ENCODE measurements at places on chromosomes 16 and 17.
A peak's percentile ranks its signal among the peaks of the same experiment; 100 is the strongest.

GRCh38 chr16:51236583-51236982, 85.5 kb upstream of the SALL1 start:
- no peak for ATAC-seq

DNA sequence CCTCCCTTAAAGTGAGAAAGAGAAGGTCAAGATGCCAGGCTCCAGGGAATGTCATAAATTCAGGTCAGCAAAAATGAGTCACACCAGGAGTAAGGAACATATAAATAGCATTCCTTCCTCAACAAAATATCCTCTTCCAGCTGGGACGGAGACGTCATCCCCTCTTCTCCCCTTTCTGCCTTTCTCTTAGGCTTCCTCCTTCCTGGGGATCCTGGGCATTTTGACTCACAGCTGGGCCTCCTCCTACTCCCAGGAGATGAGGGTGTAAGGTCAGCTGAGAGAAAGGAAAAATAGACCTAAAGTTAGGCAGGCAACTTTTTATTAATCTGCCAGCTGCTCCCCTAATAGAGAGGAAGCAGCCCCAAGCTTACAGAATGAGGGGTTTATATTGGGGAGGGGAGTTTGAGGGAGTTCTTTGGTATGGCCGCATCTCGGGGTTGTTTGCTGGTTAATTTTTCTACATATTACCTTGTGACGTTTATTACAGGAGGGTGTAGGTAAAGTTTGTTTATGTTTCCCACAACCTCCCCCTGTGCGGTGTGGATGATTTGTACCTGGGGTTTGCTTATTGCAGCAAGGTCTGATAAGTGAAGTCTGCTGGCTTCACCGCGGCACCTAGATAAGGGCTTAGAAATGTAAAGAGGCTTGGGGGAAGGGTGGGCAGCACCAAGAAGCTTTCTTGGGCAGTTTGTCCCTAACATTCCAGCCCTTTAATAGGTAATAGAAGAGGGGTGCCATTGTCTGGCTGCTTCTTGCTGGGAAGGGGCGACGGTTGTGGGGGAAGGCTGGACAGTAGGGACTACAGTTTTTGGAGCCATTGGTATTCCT, 7.1 kb upstream of the ZNF747 start:
- ATAC-seq, result no peak

DNA sequence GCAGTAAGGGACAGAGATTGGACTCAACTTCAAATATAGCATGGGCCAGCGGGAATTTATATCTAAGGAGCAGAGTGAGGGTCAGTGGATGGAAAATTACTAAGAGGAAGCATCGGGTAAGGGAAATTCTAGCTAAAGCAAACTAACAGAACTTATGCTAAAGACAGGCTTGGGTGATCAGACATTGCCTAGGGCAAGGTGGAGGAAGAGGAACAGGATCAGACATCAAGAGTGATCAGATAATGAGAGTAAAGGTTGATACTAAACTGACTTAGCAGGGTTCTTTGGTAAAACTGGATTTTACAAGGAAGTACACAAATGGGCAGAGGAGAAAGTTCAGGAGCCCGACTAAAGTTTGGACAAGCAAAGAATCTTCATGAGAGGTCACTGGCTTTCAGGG, 86.3 kb upstream of the TOM1L1 start:
- no peak for ATAC-seq

DNA sequence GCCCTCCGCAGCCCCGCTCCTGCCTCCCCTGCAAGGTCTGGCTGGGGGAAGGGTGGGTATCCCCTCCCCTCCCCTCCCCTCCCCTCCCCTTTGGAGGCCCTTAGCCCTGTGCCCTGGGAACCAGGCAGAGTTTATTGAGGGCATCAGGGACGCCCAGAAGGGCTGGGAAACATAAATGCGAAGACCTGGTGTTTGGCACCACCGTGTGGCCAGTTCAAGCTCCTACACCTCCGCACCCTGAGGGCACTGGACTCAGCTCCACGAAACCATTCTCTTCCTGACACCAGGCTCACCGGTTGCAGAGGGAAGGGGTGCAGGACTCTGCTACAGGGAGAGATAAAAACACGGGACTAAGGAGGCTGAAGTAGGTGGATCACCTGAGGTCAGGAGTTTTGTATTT, 1.0 kb upstream of the AIPL1 start:
- ATAC-seq, result peak; percentile 81

GRCh38 chr17:2108170-2108569, 53.3 kb downstream of the HIC1 start:
- ATAC-seq, result no peak

DNA sequence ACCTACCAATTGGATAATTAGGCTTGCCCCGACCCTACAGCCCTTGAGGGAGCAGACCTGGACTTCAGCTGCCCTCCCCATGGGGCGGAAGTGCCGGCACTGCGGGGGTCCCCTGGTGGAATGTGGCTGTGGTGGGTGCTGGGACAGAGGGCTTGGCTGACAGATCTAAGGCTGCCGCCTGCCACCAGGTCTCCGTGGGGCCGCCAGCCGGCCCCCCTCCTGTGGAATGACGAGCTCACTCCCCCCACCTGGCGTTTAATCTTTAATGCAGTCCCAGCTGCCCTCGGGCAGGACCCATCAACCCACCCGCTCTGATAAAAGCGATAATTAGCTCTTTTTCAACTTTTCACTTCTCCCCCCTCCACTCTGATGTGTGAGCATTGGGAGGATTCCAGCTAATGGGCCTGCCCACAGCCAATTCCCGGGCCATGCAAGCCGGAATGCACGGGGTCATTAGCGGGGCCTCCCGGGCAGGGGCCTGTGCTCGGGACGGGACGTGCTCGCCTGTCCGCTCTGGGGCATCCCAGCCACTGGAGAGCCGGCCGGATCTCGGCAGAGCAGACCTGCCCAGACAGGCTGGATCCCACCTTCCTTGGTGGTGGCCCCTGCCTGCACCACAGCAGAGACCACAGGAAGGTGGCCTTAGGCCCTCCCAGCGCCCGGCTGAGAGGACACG, 28.3 kb upstream of the GOSR2 start:
- ATAC-seq, result no peak

DNA sequence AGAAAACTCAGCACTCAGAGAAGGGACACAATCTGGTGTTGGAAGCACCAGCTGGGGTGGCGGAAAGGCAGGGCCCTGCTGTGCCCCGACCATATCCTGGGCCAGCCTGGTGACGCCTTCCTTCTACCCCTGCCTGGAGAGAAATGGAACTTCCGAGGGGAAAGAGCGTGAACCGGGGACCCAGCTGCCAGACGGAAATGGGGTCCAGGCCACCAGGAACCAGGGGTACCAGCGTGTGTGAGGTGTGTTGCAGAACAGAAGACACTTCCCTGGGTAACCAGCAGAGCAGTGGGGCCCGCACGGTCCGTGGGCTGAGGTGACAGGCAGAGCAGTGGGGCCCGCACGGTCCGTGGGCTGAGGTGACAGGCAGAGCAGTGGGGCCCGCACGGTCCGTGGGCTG, 6.8 kb downstream of the RAB40B start:
- no peak for ATAC-seq

GRCh38 chr16:13453938-13454553, 465.9 kb upstream of the ERCC4 start:
- ATAC-seq, result no peak

GRCh38 chr16:66695935-66696668, 441 bp downstream of the CMTM4 start:
- ATAC-seq, result peak; percentile 63

DNA sequence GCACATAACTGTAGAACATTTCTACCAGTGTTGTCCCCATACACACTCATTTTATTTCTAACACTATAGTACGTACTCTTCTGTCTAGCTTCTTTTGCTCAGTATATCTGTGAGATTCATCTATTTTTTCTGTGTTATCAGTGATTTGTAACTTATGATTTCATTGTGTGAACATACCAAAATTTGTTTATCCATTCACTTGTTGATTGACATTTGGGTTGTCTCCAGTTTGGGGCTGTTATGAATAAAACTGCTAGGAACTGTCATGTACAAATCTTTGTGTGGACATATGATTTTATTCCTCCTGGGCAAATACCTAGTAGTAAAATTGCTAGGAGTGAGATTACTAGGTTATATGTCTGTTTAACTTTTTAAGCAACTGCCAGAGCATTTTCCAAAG, 9.6 kb downstream of the CYB5B start:
- no peak for ATAC-seq

DNA sequence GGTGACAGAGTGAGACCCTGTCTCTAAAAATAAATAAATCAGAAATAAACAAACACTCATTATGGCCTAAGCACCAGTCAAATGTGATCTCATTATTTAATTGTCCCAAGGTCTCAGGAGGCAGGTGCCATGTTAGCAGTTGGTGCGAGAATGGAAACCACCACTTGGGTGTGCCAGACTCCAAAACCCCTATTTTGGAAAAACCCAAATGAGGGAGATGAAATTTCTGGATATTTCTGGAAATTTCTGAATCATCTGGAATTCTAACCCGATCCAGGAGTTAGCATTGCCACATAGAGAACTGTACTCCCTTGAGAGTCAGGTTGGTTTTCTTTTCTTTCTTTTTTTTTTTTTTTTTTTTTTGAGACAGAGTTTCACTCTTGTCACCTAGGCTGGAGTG, 264.0 kb downstream of the XYLT1 start:
- no peak for ATAC-seq

- no peak for ATAC-seq
Measured at GRCh38 chr16:51797669-51798259, 646.7 kb upstream of the SALL1 start.

DNA sequence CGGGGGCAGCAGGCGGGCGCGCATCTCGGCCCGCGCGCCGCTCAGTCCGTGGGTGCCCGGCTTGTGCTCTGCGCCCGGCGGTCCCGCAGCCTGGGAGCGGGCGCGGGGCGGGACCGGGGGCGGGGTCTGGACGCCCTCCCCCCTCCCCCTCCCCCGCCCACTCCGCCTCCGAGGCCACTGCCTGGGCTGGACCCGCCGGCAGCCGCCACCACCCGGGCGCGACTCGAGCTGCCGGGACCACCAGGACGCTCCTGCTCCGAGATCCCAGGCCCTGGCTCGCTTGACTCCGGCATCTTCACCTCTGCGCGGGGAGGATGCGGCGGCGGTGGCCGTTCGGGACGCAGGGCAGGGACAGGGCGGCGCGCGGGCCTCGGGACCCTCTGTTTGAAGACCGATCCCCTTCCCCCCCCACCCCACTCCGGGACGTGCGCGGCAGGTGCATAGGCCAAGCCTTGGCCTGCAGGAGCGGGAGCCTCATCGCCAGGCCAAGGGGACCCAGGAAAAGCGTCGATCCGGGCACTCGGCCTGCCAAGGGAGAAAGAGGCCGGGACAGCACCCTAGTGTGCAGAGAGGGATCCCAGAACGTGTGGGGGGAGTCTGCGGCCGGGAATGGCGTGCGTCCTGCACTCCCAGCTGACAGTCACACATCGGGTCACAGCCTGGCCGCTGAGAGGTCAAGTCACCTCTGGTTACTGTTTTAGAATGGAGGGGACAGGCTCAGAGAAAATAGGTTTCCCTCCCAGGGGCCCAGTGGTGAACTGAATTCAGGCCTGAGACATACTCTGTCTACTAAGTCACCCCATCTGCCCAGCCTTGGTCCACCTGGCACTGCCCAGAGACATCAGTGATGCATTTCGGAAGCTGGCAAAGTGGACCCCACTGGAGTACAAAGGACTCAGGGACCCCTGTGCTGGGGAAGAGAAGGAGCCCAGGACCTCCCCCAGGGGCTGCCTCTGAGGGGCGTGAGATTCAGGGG, at the start of gene HS3ST6:
TSS of gene HS3ST6 (minus strand) at position 65 of the 976 bp plus-strand sequence. CDS start 92 bp downstream, outside the sequence.
- ATAC-seq, result no peak

- peak; percentile 84 for ATAC-seq
Measured at GRCh38 chr17:14790521-14790920, 474.6 kb downstream of the PMP22 start.

- no peak for ATAC-seq
Measured at GRCh38 chr17:78704594-78704993, 77.5 kb downstream of the CYTH1 start.

DNA sequence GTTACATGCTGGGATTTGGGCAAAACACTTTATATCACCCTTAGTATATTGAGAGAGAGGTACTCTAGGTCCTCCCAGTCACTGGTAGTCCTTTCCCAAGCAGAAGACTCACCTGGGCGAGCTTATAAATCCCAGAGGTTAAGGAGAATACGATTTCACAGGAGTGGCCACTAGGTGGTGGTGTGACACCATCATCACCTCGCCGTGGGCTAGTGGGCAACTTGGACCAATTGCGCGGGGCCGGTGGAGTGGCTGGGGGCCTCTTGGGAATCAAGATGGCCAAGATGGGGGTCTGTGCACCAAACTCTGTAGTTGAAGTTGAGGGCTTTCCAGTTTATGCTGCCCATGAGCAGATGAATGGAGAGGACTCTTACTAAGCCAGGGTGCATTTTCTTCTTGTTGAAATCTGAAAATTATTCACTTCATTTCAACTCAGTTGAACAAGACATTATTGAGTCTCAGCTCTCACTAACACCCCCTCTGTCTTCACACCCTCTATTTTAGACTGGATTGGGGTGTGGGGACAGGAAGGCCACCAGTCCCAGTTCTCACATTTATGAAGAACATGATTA, 38.2 kb upstream of the PIRT start:
- ATAC-seq, result no peak

- ATAC-seq, result no peak
Measured at GRCh38 chr17:63042256-63042812, 76.3 kb downstream of the TANC2 start.

DNA sequence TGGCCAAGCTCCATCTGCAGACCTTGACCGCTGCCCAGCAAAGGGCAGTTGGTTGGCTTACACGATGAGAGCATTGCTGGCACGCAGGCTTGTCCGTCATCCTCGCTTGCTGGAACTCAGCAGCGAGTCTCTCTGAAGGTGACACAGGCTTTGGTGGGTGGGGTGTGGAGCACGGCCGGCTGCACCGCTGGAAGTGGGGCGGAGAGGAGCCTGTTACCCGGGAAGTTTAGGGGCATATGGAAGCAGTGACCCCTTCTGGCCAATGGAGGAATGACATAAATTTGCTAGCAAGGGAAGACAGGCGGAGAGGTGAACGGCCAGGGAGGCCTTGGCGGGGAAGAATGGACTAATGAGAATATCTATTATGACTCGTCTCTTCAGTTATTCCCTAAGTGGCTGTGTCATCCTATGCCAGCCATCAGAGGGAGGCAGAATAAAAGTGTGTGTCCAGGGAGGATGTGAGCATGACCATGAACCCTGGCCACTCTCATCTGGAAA, 65.9 kb upstream of the SDK2 start:
- ATAC-seq, result no peak

DNA sequence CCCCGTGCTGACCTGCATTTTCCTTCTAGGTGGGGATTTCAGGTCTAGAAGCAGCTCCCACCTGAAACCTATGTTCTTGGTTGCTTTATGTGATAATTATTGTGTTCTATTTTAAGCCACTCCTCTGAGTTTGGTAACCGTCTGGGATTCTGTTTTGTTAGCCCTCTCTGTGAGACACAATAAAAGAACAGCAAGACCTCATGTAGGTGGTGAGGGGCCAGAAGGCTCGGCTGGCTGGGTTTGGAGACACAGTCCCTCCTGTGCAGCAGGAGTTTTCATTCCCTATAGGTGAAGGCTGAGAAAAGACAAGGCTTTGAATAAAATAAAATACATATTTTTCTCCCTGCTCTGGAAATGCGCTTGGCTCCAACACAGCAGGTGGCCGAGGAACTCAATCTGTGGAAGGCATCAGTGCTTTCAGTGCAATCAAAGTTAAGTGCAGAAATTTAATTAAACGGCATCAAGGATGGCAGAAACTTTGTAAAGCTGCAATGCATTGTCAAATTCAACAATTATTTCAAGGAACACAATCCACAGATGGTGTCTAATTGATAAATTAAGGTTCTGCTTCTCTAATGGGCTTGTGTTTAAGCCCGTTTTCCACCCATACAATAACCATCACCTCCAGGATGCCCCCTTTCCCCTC, 107.8 kb downstream of the MSI2 start:
- no peak for ATAC-seq
